Stimulated activated CD4-positive, alpha-beta T cell treated with anti-CD3 and anti-CD28 coated beads, Interleukin-1b, Interleukin-23, amount 100 ng/mL, for 1 hour (primary cell): ENCODE measurements at places on chromosomes 3 and 15.

- DNase-seq: no peak
These were observed 8.8 kb downstream of the DLL4 start for GRCh38 chr15:40937762-40938535.

GRCh38 chr3:169077394-169077906 is 586.1 kb downstream of the MECOM start:
- no peak for DNase-seq

GRCh38 chr15:70524470-70524869 is 238.9 kb downstream of the UACA start:
- DNase-seq: no peak

DNA sequence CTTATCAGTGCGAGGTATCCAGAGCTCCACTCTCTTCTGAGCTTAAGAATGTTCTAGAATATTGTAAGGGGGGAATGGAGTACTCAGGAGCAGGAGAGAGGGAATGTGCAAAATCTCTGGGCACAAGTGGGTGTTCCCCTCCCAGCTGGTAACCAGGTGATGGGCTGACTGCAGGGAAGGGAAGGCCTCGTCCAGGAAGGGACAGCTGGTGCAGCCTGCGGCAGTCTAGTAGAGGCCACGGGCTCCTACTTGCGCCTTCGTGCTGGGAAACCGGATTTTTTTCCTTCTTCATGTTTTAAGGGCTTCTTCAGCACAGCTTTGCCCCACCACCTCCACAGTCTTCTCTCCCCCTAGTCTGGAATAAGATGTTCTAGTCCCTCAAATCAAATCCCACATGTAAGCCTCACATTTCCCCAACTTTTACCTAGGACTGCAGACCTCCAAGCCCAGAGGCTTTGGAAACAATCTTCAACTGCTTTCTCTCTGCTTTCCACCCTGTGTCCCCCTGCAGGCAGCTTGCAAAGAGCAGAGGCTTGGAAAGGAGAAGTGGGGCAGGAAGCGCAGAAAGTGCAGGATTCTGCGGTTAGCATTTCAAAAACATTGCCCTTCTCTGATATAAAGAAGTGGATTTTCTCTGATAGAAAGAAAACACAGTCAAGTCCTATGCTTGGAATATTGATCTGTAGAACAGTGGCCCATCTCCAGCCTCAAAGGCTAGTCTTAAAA is 11.9 kb upstream of the CGNL1 start:
- no peak for DNase-seq

DNA sequence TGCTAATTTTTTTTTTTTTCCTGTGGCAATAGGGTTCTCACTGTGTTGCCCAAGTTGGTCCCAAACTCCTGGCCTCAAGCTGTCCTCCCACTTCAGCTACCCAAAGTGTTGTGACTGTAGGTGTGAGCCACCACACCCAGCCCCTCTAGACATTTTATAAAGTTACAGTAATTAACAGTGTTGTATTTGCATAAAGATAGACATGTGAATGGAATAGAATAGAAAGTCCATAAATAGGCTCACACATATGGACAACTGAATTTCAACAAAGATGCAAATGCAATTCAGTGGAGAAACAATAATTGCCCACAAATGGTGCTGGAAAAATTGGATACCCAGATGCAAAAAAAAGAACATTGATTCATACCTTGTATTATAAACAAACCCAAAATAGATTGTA is 39.9 kb downstream of the PLS1 start:
- DNase-seq: no peak

GRCh38 chr3:184546252-184546651 is 15.3 kb upstream of the EPHB3 start:
- DNase-seq: no peak

DNA sequence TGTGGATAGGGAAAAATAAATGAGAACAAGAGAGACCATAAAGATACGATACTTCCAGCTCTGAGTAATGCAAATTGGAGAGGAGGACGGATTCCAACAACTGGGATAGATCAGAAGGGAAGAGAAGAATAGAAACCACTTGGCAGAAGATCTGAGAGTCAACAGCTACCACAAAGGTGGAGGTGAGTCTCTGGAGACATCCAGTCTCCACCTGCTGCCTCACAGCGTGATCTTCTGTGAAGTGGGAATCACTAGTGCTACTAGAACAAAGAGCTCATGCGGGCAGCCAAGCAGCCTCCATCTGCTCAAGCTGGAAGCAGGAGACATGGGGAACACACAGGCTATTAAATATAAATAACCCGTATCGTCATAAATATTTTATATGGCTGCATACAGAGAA is 558.5 kb upstream of the CFAP20DC start:
- no peak for DNase-seq

- DNase-seq: no peak
These were observed 489 bp downstream of the GMPPB start for GRCh38 chr3:49723296-49723627.

DNA sequence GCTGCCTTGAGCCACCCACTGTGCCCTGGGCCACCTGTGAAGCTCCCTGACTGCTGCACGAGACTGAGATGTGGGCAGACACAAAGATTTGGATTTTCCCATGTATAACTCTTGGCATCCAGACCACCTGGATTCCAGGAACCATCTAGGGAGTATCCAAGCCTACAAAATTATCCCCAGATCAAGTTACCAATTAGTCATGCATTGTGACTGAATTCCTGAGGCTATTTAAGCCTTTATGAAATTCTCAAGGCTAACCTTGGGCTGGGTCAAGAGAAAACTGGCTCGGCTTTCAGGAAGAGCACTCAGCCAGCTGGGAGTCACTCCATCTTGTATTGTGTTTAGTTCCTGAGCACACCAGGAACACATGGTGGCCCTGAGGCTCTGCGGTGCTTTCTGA is 13.3 kb upstream of the ATP13A5 start:
- DNase-seq: no peak

- no peak for DNase-seq
These were observed 33.4 kb downstream of the FEM1B start for GRCh38 chr15:68310804-68311463.

DNA sequence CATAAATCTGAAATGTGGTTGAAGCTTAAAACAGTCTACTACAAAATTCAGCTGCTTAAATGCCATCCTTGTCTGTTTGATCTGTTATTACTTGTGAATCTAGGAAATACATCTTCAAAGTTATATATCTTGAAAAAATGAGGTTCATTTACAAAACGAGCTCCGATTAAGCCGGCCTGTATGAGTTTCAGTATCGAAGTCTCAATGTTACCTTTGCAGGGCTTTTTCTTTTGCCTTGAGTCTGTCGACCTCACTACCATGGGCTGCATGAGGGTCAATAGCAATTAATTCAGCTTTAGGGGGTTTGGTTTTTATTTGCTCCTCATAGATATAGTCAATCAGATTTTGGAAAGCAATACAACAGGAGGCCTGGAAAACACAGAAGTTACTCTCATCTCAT is 23.2 kb downstream of the ERICH6 start:
- DNase-seq: no peak

GRCh38 chr15:81256916-81257315 is 60.2 kb downstream of the IL16 start:
- DNase-seq: no peak
